ENCODE measurements at places on chromosomes 4 and X. TPM values are rescaled to one million over a fixed set of nuclear protein-coding genes. Genes with fewer than 3 reads are reported as not detected.

The SHOX gene
- total RNA-seq = not detected

GRCh38 chrX:19017271-19017670 lies 33.4 kb upstream of the PHKA2 start:
- no peak for DNase-seq

DNA sequence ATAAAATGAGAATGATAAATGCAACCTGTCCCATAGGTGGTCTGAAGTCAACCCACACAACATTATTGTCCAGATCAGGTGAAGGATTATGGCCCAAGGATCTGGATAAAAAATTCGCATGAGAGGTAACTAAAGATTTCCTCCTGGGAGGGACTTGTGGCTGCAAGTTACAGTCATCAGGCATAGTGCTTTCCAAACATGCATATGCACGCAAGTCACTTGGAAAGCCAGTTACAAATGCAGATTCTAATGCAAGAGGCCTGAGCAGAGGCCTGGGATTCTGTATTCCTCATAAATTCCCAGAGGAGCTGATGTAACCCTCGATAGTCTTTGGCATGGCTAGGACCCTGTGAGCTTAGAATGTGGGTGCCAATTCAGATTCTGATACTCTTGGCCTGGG lies 21.1 kb downstream of the HS3ST1 start:
- DNase-seq = no peak

GRCh38 chr4:20180509-20180908 lies 71.2 kb upstream of the SLIT2 start:
- no peak for DNase-seq

GRCh38 chr4:107586371-107586770 lies 133.7 kb downstream of the PAPSS1 start:
- no peak for DNase-seq

The DAPP1 gene
- total RNA-seq = 39.4 TPM

- DNase-seq = no peak
Measured at GRCh38 chr4:52755426-52755825, 4.2 kb upstream of the ERVMER34-1 start.

DNA sequence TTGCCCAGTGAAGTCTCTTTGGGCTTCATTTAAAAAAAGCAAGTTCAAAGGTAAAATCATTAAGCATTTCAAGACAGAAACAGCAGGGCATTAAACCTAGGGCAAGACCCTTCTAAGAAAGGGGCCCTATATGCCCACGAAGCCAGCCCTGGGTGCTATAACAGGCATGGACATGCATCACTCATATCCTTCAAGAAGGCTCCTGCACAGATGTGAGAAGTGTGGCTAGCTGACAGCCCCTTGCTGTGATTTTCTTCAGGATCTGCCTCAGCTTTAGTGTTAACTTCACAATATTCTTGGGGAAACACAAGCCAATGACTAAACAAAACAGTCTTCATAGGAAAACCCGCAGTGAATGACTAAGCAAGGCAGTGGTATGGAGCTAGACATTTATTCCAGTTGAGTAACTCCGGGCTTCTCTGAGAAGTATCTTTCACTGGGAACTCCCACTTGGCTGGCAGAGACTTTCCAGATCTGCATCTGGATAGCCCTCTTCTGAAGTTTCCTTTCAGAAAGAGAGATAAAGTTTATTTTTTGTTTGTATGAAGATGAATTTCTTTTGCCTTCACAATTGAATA lies 11.9 kb upstream of the MAOA start:
- DNase-seq = no peak

- no peak for DNase-seq
Measured at GRCh38 chr4:174928174-174928573, 10.0 kb downstream of the ADAM29 start.

The SMIM31 gene
- not detected for total RNA-seq

All from activated CD4-positive, alpha-beta memory T cell treated with anti-CD3 and anti-CD28 coated beads, Interleukin-2, amount 10 ng/mL, durations not matched to agents 7 days and 5 days (primary cell).